ENCODE measurements at places on chromosomes 11 and 22. TPM values are rescaled to one million over a fixed set of nuclear protein-coding genes. Genes with fewer than 3 reads are reported as not detected.

GRCh38 chr11:103077554-103077953, 14.4 kb downstream of the DCUN1D5 start:
- no peak for DNase-seq

DNA sequence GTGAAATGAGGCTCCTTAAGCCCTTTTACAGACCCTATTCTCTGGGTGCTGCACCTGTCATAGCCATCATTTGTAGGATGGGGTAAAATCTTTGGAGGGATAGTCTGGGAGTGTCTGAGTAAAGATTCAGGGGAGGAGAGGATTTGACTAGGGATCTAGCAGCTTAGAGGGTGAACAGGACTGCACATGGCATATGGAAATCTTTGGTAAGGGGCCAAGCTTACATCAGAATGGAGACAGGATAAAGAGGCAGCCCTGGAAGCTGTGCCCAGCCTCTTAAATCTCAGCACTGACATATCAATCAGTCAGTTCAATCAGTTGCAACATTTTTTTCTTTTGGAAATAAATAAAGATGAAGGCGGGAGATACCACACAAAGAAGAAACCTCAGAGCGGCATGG, 301.8 kb upstream of the CADM1 start:
- no peak for DNase-seq

Gene KCTD14
- total RNA-seq, result 0.29 TPM

Gene OR56A4
- total RNA-seq, result not detected

DNA sequence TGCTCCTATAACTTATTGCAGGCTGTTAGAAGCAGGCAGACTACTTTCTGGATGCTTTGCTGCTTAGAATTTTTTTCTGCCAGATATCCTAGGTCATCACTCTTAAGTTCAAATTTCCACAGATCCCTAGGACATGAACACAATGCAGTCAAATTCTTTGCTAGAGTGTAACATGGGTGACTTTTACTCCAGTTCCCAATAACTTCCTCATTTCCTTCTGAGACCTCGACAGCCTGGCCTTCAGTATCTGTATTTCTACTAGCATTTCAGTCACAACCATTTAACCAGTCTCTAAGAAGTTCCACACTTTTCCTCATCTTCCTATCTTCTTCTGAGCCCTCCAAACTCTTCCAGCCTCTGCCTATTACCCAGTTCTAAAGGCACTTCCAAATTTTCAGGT, 60.4 kb upstream of the ZBED5 start:
- DNase-seq, result no peak

All from K562 (cell line).